ENCODE measurements at places on chromosomes 7 and 10.

DNA sequence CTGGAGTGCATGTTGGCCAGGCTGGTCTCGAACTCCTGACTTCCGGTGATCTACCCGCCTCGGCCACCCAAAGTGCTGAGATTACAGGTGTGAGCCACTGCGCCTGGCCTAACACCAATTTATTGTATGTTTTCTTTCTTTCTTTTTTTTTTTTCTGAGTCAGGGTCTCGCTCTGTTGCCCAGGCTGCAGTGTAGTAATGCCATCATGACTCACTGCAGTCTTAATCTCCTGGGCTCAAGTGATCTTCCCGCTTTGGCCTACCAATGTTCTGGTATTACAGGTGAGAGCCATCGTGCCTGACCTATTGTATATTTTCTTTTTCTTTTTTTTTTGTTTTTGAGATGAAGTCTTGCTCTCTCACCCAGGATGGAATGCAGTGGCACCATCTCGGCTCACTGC is 33.8 kb upstream of the UBE2H start:
- DNase-seq = no peak

DNA sequence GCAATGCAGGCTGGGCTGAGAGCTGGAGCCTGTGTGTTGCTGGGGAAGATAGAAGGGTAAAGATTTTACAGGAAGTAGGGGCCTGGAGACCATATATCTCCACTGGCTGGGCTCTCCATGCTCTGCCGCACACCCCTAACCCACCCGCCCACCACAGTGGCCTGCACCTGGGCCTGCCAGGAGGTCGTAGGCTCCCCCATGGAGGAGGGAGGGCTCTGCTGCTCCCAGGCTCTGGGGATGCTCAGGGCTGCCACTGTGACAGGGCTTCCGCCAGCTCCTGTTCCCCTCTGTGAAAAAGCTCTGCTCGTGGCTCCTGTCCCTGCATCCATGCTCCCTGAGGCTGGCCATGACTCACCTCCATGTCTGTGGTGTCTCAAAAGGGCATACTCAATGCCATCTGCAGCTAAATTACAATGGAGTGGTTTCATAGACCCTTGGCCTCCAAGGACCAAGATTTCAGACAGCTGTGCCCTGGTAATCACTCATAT is 106.0 kb downstream of the CXCL12 start:
- DNase-seq = no peak

DNA sequence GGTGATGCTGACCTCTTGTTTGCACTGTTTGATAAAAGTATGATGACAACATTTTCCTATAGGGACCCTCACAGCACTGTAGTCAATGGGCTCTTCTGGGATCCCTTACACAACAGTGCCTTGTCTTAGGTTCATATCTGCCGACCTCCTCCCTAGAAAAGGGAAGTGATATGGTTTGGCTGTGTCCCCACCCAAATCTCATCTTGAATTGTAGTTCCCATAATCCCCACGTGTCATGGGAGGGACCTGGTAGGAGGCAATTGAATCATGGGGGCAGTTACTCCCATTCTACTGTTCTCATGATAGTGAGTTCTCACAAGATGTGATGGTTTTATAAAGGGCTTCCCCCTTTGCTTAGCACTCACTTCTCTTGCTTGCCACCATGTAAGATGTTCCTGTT is 23.1 kb downstream of the ZC3HAV1 start:
- no peak for DNase-seq

GRCh38 chr10:50946991-50947781 is 61.8 kb upstream of the A1CF start:
- no peak for DNase-seq

- no peak for DNase-seq
Measured at GRCh38 chr10:88066319-88066718, 202.9 kb downstream of the PTEN start.

- DNase-seq = no peak
Measured at GRCh38 chr7:50418526-50419290, 31.4 kb downstream of the FIGNL1 start.

DNA sequence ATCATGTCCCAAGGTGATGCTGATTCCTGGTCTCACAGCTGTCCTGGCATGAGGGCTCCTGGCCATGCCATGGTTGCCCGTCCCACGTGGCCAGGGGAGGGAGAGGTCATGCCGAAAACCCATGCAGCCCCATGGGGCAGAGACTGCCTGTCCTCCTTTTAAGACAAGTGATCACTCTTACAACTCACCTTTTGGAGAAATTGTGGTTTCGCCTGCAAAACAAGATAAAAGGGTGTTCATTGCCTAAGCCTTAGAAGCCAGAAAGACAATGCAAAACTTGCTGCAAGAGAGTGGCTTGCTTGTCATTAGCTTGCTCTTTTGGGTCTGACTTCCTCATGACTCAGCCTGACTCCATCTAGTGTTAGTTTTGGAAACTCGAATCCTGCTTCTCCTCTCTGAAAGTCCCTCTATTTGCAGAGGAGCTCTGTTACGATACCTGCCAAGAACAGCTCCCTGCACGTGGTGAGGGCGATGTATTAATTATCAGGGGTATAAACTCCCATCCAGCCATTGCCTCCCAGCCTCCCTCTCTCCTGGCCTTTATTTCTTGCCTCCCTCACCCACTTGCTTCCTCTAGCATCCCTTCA is 26.7 kb downstream of the TMEM273 start:
- no peak for DNase-seq

DNA sequence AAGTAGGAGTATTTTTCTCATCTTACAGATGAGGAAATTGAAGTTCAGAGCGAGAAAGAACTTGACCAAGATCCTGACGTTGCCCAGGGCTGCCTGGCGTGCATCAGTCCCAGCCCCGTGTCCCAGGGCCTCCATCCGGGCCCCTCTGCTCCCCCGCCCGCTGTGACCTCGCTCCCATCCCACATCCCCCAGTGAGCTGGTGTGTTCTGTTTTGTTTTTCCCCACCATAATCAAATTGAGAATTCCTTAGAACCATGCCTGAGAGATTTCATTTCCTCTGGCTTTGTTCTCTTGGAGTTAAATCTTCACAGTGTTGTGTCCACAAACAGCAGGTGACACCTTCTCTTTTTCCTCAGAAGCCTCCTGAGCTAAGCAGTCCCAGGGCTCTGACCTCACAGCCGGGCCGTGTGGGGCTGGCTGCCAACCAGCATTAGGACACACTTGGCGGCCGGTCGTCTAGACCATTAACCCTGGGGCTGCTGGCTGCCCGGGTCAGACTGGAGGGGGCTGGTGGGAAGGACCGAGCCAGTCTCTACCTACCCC is 44.3 kb downstream of the PFKP start:
- no peak for DNase-seq

DNA sequence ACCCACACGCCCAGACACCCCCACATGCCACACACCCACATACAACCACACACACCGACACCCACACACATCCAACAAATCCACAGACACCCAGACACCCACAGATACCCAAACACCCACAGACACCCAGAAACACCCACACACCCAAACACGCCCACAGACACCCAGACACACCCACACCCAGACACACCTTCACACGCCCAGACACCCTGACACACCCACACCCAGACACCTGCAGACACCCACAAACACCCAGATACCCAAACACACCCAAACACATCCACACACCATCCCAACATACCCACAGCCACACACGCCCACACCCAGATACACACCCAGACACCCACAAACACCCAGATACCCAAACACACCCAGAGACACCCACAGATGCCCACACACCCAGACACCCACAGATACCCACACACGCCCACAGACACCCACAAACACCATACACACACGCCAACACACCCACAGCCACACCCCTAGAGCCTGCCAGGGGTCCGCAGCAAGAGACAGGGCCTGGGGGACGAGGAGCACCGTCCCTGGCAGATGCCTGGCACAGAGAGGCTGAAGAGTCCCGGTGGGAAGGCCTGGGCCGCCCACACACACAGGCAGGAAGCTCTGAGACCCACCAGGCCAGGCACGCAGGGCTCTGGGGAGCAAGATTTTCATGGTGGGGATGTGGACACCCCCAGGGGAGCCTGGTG is 28.5 kb downstream of the CYP2W1 start:
- DNase-seq = no peak

- DNase-seq = no peak
Measured at GRCh38 chr10:118910702-118911101, 118.8 kb upstream of the NANOS1 start.

DNA sequence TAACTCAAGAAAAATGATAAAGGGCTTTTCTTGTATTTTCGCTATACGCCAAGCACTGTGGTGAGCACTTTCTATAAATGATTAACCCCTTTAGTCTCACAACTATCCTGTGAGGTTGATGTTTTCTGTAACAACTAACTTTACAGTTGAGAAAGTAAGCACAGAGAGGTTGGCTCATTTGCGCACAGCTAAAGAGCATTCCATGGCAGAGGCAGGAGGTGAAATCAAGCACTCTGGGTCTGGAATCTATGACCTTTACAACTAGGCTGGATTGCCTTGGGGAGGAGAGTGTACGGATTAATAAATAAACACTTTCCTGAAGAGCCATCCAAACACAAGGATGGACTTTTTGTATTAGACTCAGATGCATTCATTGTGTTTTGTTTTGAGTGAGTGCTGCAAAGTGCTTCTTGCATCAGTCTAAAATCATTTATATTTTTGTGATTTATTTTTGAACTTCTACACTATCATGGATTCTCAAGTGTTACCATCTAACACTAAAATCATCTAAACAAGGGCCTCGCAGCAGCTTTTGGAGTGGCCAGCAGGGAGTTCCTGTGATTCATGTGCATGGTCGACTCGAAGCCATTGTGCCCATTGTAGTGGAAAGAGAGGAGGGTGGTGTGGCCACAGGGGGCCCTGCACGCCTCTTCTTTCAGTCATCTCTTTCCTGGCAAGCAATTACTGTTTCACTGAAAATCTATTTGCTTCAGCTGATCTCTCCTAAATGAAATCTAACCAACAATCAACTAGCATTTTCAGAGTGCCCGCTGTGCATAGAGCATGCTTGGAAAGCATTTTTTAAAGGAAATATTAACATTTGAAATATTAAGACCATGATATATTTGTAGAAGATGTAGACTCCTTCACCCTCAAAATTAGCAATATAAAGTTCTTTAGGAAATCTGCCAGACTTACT is 633.4 kb upstream of the COBL start:
- DNase-seq = no peak

GRCh38 chr7:146565872-146566271 is 449.3 kb downstream of the CNTNAP2 start:
- DNase-seq = no peak

GRCh38 chr7:142308326-142308725 is 50.5 kb upstream of the PRSS58 start:
- DNase-seq = no peak

GRCh38 chr7:13067036-13067435 is 379.6 kb downstream of the ARL4A start:
- no peak for DNase-seq

GRCh38 chr7:23072048-23072447 is 33.5 kb upstream of the KLHL7 start:
- DNase-seq = no peak

DNA sequence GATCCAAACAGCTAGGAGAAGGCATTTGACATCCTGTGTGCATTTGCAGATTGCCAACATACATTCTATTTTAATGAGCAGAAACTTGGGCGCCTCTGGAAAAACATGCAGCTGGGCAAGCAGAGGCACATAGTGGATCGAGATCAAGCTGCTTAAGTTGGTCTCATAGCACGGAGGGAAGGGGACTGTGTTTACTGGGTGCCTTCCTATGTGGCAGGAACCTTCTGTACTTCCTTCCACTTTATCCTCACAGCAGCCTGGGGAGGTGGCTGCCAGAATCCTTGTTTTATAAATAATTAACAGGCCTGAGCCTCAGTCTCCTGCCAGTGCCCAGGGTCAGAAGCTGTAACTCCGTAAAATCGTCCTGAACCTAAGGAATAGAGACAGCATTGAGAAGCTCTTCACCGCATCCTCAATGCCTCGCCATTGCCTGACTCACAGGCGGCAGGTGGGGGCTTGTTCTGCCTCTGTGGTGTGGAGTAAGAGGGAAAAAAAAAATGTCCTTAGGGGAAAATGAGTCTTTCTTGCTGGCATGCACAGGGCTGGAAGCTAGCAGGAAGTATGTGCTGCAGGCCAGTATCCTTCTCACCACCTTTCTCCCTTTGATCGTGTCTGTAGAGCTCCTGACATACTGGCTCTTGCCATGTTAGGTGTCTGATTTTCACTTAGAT is 6.2 kb downstream of the VWA2 start:
- DNase-seq = no peak

DNA sequence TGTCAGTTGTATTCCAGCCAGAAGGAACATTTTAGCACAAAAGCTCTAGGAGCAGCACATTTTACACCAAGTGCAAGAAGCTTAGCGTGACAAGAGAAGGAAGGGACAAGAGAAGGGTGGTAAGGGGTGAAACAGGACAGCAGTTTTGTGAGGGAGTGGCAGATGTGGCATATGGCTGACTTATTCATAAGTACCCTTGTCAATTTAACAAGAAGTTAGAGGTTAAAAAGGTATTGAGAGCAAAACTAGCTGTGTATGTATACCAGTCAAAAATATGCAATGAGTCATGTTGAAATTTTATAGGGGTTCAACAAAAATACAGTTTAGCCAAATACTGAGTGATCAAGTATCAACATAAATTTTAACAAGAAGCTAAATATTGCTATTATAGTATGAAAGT is 561.5 kb upstream of the POT1 start:
- no peak for DNase-seq
